ENCODE measurements at places on chromosomes 11 and 22. TPM values are rescaled to one million over a fixed set of nuclear protein-coding genes. Genes with fewer than 3 reads are reported as not detected.

Gene ACRV1
- total RNA-seq = not detected

Gene TSGA10IP
- total RNA-seq = 0.09 TPM

Gene TNNI2
- total RNA-seq = 3,726 TPM

- no peak for DNase-seq
Observed at GRCh38 chr11:108197351-108197750, 25.1 kb downstream of the NPAT start.

DNA sequence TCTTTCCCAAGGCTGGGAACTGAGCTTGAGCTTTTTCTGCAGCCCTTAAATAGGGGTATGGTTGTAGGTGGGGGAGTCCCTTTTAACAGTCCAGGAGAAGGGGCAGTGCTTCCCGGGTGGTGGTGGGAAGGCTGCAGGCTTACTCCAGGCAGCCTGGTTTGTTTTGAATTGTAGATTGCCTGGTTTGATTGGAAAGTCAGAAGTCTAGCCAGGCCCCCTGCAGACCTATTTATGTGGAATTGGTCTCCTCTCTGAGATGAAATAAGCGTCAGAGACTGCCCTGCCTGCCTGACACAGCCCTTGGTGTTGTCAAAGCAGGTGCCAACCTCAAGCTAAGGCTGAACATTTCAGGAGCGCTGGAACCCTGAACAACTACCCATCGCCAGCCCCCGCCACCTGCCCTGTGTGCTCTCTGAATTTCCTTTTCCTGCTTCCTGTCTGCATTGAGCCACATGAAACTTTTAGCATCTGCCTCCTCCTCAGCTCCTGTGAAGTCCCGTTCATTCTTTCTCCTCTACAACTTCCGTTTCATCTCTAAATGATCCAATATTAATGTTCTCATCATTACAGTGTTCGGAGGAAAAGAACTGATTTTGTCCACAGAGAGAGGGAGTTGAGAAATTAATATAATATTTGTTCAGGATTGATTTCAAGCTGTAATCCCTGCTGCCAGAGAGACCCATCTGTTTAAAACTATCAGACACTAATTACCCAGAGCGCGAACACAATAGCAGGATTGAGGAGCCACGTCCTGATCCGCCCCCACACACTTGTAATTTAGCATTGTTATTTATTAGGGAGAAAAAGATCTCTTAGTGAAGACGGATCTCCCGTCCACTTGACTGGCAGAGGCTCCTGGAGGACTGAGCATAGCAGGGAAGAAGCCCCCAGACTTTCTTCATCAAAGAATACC, 136.5 kb downstream of the TRIM29 start:
- no peak for DNase-seq

GRCh38 chr22:27987557-27987956, 68.5 kb upstream of the PITPNB start:
- DNase-seq = no peak

DNA sequence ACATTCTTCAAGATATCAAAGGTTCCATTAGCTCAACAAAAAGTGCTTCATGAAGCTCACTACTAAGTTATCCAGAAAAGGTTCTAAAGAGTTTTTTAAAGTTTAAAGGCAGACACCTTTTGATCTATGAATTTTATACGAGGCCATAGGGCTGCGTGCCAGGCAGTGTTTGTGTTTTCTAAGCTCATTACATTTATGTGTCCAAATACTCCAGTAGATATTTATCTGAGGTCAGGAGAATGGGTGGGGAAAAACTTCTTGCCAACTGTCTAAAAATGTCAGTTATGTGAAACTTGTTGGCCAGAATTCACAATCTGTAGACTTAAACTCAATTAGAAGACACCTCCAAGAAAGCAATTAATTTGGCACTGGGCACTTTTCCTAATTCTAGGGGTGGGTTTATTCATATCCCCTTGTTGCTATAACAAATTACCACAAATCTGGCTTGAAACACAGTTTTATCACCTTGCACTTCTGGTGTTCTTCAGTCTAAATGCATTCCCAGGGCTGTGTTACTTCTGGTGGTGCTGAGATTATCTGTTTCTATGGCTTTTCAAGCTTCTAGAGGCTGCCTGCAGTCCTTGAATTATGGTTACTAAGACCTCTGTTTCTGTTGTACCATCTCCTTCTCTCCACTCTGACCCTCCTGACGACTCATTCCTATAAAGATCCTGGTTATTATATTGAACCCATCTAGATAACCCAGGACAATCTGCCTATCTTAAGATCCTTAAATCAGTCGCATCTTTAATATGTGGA, 1030.4 kb upstream of the CNTN5 start:
- no peak for DNase-seq

DNA sequence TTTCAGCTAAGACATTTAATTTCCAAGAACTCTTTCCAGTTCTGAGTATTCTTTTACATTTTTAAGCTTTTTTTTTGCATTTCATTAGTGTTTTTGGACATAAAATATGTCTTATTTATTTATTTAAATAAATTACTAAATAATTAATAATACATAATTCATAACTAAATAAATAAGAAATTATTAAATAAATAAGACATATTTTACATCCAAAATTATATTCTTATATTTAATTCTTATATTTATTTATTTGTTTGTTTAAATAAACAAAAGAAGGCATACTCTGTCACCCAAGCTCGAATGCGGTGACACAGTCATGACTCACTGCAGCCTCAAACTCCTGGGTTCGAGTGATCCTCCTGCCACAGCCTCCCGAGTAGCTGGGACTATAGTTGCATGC, 3.1 kb upstream of the MMP27 start:
- no peak for DNase-seq

GRCh38 chr11:2272946-2273280, 2.5 kb upstream of the ASCL2 start:
- no peak for DNase-seq
